ENCODE measurements at places on chromosomes 11 and 22. TPM values are rescaled to one million over a fixed set of nuclear protein-coding genes. Genes with fewer than 3 reads are reported as not detected.

Gene TRIM66
- 4.1 TPM for total RNA-seq

Gene VPS11
- 22.0 TPM for total RNA-seq

Gene DGCR6L
- total RNA-seq, result 45.2 TPM

Gene PRDM11
- 17.2 TPM for total RNA-seq

Gene CTSW
- 0.49 TPM for total RNA-seq

DNA sequence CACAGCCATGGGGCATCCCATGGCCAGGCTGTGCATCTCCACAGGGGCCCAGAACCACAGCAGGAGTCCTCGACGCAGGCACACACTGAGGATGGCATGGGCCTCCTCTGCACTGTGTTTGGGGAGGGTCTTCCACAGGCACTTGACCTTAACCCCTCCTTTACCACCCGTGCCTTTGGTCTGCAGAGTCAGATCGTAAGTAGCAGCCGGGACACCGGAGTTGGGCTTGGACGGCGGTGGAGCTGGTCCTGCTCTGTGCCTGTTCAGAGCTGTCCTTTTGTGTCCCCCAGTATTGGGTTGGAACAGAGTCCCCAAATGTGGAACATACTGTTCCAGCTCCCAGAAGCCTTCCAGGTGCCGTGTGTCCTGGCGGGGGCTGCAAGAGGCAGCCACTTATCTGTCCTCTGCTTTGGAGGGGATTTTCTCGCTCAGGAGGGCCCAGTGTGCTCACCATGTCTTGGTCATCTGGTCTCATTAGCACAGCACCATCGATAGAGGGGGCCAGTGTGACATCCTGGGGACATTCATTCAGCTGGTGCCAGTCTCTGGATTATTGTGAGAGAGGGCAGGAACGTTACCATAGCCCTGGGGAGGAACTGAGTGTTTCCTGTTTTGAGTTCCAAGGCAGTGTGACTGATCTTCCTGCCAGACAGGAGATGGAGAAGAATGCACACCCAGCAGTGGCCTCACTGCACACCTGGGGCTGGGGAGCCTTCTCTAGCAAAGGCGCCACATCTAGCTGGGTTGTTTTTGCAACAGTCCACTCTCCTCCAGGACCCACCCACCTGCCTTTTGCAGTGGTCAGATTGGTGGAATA is 12.4 kb downstream of the CRELD2 start:
- DNase-seq, result peak; percentile 58

DNA sequence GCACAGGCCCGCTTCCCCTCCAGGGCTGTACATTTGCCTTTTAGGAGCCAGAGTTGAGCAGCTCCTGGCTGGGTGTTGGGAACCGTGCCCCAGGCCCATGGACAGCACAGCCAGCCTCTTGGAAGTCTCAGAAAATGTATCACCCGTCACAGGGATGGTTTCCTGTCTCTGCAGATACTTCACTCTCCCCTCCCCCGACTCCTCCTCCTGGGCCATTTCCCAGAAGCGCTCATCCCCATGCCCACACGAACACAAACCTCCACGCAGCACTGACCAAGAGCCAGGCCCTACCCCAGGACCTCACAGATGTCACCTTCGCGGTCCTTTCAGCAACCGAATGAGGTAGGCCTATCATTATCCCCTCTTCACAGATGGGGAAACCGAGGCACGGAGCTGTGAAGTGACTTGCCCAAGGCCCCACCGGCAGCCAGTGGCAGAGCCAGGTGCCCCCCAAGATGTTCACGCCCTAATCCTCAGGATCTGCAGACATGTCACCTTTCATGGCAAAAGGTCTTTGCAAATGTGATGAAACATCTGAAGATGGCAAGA is 13.0 kb upstream of the PPARA start:
- no peak for DNase-seq

DNA sequence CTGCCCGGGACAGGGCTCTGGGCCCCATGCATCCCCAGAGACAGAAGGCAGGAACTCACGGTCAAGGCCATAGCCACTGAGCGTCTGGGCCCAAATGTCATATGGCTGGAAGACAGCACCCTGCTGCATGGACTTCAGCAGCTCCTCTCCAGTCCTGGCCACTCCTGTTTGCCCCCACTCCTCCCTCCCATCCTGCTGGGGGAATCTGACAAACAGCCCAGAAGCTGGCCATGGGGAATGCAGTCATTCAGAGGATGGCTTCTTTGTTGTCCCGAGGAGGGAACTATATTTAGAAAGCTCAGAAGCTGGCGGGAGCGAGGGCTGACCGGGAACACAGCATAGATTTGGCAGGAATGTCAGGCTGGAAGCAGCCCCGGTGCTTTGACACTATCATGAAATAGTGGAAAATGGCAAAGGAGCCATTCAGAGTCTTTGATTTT is 35.0 kb downstream of the DKK3 start:
- DNase-seq, result peak; percentile 82

DNA sequence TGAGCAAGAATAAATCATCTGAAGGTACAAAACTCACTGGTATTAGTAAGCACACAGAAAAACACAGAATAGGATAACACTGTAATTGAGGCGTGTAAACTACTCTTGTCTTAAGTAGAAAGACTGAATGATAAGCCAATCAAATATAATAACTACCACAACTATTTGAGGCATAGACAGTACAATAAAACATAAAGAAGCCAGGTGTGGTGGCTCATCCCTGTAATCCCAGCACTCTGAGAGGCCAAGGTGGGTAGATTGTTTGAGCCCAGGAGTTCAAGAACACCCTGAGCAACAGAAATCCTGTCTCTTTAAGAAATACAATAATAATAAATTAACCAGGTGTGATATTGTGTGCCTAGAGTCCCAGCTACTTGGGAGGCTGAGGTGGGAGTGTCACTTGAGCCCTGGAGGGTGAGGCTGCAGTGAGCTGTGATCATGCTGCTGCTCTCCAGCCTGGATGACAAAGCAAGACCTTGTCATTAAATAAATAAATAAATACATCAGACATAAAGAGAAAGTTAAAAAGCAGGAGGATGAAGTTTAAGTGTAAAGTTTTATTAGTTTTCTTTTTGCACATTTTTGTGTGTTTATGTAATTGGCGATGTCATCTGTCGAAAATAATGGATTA is 390.6 kb downstream of the DYNC2H1 start:
- no peak for DNase-seq

DNA sequence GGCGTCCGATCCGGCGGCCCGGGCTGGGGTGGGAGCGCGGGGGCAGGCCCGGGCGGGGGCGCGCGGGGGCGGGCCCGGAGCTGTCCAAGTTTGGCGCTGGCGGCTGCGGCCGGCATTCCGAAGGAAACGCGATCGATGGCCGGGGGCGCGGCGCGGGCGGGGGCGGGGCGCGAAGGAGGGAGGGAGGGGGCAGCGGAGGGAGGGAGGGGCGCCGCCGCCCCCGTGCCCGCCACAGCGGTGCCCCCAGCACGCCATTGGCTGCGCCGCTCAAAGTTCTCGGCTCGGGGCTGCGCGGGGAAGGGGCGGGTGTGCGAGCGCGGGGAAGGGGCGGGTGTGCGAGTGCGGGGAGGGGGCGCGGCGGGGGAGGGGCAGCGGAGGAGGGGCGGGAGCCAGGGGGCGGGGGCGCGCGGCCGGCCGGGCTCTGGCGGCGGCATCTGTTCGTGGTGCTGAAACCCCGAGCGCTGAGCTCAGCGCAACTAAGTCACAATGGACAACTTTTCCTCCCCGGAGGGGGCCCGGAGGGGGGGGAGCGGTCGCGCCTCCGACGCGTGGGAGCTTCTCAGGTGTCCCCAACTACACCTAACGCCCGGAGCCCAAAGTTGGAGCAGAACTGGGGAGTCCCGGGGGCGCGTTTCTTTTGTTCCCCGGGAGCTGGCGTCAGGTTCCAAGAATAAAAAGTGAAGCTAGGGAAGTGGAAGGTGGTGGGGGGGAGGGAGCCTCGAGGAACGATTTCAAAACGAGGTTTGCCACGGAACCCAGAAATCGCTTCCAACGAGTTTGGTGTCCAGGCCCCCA is 2.2 kb downstream of the PHF21B start:
- no peak for DNase-seq

Measured in left ventricle myocardium inferior (tissue), 1 donor.